ENCODE measurements at places on chromosomes 2 and 18.

GRCh38 chr2:3604991-3605961, 10.4 kb downstream of the COLEC11 start:
- DNase-seq = peak; percentile 68

GRCh38 chr2:129375632-129376425, 603.6 kb upstream of the RAB6C start:
- no peak for DNase-seq

DNA sequence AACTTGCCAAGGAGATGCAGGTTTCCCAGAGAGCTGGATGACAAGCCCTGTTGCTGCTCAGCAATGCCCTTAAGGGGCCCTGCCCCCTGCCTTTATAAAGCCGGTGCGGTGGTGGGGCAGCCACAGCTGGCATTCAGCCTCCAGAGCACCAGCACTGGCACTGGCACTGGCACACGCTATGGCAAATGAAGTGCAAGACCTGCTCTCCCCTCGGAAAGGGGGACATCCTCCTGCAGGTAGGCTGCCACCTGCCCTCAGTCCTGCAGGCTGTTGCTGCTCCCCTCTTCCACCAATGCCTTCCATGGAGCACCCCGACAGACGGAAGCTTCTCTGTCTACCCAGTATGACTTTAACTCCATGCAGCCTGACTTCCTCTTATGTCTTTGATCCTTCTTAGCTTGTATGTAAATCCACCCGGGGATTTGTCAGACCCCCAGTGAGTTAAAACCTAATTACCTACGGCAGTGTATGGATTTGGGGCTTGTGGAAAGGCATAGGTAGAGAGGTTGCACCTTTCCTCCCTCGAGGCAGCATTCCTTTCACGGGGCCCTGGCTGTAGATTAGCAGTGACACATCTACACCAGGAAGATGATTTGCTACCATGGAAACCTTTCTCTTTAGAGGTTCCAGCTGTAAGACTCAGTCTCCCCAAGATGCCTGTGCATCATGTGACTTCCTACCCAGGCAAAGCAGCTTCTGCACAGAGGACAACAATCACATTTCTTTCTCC, at the start of gene DAPL1:
DAPL1 (plus strand) TSS at position 123 of the 730 bp plus-strand sequence; CDS start at position 179, 56 bp downstream.
- no peak for DNase-seq

GRCh38 chr2:147173189-147173581, 671.6 kb upstream of the ACVR2A start:
- DNase-seq = peak; percentile 6

- no peak for DNase-seq
These were observed 113.9 kb downstream of the MYO5B start for GRCh38 chr18:50080932-50081560.

DNA sequence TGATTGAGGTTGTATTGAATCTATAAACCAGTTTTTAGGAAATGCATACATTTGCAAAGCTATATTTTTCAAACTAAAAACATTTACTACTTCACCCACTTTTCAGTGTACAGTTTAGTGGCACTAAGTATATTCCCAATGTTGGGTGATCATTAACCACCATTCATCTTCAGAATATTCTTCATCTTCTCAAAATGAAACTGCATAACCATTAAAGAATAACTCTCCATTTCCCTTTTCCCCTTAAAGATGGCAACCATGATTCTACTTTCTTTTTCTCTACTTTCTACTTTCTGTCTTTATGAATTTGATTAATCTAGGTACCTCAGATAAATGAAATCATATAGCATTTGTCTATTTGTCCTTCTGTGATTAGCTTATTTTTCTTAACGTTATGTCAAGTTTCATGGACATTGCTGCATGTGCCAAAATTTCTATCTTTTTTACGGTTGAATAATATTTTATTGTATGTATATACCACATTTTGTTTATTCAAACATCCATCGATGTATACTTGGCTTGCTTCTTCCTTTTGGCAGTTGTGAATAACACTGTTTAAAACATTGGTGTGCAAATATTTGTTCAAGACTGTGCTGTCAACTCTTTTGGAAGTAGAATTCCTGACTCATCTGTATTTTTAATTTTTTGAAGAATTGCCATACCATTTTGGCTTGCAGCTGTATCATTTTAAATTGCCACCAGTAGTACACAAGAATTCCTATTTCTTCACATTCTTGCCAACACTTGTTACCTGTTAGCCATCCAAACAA, 104.9 kb downstream of the RPRM start:
- DNase-seq = no peak

GRCh38 chr2:200159357-200159707, 147.2 kb upstream of the SPATS2L start:
- peak; percentile 35 for DNase-seq

GRCh38 chr2:149330127-149331022, at the start of gene LYPD6:
TSS of gene LYPD6 (plus strand) at chr2:149330587. CDS start at chr2:149437709, 107,122 bp downstream.
- peak; percentile 79 for DNase-seq

DNA sequence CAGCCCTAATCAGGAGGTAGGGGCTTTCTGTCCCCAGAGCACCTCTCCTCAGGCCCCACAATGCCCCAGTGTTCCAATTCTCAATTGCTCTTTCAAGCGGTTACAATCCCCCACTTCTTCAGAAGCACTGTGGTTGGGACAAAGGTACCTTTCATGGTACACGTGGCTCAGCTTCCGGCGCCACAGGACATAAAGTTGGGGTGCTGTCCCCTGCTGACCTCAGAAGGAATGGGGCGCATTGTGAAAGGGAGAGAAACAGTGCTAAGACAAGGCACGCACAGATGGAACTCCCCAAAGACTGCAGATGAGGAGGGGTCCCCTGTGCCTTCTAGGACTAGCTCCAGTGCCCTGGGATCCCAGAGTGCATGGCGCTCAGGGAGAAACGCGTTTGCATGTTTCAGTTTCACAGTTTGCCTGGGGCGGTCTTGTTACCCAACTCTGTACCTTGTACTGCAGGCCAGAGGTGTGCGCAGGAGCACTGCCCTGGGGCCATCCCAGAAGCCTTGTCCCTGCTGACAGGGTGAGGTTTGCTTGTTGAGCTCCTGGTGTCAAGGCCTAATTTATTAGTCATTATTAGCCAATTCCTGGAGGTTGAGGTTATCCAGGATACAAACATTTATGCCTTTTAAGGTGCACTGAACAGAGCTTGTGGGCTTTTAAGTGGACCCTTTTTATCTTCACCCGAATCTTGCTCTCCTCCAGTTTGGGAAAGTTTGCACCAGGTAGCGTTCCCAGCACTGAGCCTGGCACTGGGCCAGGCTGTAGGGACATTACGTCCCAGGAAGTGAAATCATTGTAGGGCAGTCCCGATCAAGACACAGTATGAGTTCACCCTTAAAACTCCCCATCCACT, 7.6 kb downstream of the CNDP1 start:
- DNase-seq = no peak

DNA sequence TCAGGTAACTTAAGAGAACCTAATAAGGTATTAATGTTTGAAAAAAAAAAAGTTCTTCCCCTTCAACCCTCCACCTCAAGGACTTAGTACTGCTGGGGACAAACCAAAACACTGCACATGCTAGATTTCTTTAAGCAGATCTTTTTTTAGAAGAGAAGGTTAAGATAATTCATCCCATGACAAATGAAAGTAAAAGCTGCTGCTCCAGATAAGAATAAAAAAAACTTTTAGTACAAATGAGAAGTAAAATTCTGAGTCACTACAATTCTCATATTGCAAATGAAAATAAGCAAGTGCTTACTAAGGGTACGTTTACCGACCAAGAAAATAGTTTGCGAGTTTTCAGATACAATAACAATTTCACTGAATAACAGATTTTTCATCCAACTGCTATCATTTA, 8.9 kb downstream of the STAM2 start:
- DNase-seq = no peak

- DNase-seq = no peak
These were observed 297.1 kb downstream of the TCF4 start for GRCh38 chr18:55290898-55291297.

DNA sequence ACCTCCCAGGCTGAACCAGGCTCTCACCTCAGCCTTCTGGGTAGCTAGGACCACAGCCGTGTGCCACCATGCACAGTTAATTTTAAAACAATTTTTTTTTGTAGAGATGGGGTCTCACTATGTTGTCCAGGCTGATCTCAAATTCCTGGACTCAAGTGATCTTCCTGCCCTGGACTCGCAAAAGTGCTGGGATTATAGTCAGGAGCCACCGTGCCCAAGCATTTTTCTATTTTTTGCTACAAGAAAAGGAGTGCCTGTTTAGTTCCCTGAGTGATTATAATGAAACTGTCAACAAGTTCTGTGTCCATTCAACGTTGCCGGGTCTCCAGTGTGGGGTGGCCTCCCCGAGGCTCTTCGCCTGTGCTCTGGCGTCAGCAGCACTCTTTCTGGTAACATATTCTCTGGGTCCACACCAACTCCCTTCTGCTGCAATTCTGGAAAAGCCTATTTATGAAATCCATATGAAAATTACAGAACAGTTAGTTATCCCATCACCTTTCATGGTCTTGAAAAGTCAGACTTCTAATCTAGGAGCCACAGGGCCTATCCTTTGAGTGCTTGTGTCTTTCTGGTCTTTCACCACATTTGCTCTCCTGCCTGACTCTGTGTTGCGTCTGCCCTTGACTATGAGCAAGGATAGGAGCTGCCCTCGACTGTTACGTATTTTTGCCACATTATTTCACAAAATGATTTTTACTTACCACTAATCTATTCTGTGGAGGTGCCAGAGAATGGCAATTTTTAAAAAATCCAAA, 172.7 kb downstream of the SOCS6 start:
- DNase-seq = no peak

DNA sequence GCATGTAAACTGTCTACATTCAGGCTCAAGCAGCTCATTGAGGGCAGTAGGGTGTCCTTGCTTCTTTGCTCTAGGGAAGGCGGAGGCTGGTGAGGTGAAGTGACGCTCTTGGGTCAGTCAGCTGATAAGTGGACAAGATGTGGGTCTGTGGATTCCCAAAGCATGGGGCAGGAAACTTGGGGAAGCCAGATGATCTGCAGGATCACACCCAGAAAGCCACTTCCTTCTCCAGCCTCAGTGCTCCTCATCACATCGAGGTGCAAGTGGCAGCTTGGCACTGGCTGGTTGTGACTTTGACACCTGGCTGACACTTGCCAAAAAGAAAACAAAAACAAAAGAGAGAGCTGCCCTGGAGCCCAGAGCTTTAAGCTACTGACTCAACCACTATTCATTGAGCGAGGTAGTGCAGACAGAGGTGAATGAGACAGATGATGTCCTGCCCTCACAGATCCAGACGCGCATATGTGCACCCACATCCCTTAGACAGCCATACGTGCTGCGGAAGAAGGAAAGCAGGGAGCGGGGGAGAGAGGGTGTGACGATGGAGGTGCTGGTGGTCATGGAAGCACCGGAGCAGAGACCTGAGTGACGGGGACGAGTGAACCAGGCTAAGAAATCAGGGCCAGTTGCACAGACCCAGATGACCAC, 3.1 kb upstream of the CIB4 start:
- no peak for DNase-seq

DNA sequence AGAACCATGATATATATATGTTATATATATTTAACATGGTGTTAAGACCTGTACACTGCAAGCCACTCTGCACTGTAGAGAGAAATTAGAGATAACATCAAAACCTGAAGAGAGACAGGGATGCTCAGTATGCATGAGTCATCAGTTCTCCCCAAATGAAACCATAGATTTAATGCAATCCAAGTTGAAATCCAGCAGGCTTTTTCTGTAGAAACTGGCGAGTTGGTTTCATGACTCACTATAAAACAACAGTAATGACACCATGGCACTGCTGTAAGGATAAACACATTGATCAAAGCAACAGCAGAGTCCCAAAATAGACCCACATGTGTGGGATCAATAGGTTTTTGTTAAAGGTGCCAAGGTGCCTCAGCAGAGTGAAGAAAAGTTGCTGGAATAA, 65.8 kb downstream of the RTP5 start:
- no peak for DNase-seq

GRCh38 chr2:143499061-143499460, 369.8 kb downstream of the ARHGAP15 start:
- DNase-seq = no peak

GRCh38 chr18:48002933-48003365, 72.5 kb upstream of the SMAD2 start:
- DNase-seq = peak; percentile 89

DNA sequence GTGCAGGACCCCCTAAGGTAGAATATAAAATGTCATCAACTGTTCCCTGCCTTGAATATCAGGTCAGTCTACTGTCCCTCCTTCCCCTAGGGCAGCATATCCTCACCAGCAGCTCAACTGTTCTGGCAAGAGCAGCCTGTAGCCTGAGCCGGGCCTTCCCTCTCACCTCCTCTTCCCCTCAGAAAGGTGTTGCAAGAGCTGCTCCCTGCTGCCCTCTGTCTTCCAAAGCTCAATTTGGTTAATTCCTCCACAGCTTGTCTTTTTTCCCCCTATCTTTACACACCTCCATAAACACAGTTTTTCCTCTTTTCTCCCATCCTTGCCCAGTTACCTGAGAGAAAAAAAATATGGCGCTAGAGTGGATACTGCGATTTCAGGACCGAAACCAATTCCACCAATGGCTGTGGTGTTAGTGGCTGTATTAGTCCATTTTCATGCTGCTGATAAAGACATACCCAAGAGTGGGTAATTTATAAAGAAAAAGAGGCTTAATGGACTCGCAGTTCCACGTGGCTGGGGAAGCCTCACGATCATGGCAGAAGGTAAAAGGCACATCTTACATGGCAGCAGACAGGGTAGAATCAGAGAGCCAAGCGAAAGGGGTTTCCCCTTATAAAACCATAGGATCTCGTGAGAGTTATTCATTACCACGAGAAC, 184.7 kb downstream of the MREG start:
- no peak for DNase-seq

GRCh38 chr2:220246386-220246785, 619.0 kb downstream of the SLC4A3 start:
- DNase-seq = no peak

- DNase-seq = peak; percentile 51
These were observed 645 bp downstream of the MIB1 start for GRCh38 chr18:21741312-21741561.

GRCh38 chr2:69163109-69163508, 150.1 kb downstream of the ANTXR1 start:
- no peak for DNase-seq

GRCh38 chr2:54557601-54558187, 101.6 kb downstream of the SPTBN1 start:
- DNase-seq = no peak

DNA sequence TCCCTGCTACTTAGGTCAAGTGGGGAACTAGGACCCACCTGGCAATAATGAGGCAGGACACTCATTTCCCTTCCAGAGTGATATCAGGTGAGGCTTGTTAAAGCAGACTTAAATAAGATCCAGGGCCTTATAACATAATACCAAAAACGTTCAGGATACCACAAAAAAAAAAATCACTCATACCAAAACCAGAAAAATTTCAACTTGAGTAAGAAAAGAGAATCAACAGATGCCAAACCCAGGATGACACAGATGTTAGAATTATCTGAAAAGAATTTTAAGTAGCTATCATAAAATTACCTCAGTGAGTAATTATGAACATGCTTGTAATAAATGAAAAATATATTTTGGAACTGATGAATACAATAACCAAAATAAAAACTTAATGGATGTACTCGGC, 255.6 kb upstream of the OSR1 start:
- no peak for DNase-seq

- no peak for DNase-seq
These were observed 425.7 kb downstream of the LRATD1 start for GRCh38 chr2:15058015-15058720.

GRCh38 chr18:44627280-44627679, 53.4 kb upstream of the SETBP1 start:
- DNase-seq = no peak

Measured in T1000 (cell line).